ENCODE measurements at places on chromosomes 6 and 20.

GRCh38 chr20:32898729-32899128 is 40.0 kb downstream of the EFCAB8 start:
- peak; percentile 85 for DNase-seq

GRCh38 chr6:103720393-103720792 is 1139.3 kb downstream of the HACE1 start:
- no peak for DNase-seq

- no peak for DNase-seq
Measured at GRCh38 chr6:37049758-37050044, 44.2 kb downstream of the FGD2 start.

DNA sequence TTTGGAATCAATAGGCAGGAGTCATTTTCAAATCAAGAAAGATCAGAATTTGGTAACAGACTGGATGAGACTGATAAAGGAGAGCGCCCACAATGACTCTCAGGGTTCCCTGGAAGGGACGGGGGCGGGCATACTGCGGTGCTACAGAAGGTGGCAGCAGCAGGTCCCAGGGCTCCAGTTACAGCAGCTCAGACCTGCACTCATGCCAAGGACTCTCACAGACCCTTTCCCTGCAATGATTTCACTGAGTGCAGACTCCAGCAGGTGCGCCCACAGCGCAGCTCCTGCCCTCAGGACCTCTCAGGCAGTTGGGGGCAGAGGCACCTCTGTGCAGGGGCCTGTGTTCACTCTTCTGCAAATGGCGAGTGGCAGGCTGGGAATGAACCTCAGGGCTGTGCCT is 359.8 kb downstream of the ZFAND3 start:
- no peak for DNase-seq

DNA sequence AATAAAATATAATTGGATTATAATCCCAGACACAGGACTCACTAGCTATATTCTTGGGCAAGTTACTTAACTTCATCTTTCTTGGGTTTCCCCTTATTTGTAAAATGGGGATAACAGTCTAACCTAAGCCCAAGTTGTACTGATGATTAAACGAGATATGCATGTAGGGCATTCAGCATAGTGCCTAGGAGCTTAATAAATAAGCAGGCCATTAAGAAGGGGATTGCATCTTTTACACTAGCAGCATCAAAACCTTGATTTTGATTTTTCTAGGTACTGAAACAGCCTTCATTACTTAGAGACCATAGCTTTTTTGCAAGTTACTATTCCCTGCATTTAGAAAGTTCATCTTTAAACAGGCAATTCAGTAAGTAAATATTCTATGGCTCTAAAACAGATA is 2.2 kb upstream of the QKI start:
- DNase-seq, result no peak

GRCh38 chr6:135186255-135186654 is 5.1 kb downstream of the MYB start:
- no peak for DNase-seq

GRCh38 chr6:79841577-79842375 is 105.6 kb downstream of the ELOVL4 start:
- no peak for DNase-seq

DNA sequence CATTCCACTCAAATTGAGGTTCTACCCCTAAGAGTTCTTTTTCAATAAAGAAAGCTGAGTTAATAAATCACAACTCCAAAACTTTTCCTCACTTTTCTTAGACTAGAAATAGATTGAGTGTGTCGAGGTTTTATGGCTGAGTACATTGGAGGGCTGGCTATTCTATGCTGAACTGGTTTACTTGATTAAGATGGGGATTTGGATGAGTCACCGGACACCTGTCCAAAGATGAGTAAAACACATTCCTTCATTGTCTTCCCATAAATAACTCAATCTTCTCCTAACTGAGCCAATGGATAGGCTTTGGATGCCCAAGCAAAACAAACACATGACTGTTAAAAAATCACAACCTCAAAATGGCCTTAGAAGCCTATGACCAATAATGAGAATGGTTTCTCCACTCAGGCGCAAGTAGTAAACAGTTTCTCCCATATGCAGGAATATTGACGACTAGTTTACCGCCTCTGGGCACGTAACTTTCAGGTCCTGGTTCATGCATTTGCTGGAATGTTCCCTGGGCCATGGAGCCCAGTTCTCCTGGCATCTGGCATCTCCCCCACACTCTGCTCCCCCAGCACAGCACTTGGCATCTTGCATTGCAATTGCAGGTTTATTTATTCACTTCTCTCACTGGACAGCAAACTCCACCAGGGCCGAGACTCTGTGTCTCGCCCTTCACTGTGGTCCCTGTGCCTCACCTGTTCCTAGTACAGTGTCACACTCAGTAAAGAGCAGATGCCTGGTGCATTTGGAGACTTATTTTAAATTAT is 43.9 kb downstream of the BCAS1 start:
- no peak for DNase-seq

DNA sequence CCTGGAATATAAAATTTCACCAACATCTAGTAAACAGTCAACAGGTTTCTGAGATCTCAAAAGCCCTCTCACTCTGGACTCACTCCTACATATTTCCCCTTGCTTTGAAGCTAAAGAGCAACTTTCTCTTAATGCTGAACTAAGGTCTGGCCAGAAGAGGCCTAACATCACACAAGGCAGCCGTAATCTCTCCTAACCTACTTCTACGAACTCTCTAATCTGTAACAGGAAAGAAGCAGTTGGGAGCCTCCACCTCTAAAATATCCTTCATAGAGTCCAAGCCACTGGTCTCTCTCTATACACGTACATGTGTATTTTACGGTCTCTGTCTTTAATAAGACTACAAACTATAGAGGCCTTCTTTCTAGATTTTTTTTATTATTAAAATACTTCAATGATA is 72.0 kb downstream of the REV3L start:
- DNase-seq, result no peak

GRCh38 chr6:83853178-83854000 is at the start of gene RIPPLY2:
TSS of gene RIPPLY2 (plus strand) at chr6:83853360. CDS start at chr6:83853417, 57 bp downstream.
- DNase-seq, result no peak

DNA sequence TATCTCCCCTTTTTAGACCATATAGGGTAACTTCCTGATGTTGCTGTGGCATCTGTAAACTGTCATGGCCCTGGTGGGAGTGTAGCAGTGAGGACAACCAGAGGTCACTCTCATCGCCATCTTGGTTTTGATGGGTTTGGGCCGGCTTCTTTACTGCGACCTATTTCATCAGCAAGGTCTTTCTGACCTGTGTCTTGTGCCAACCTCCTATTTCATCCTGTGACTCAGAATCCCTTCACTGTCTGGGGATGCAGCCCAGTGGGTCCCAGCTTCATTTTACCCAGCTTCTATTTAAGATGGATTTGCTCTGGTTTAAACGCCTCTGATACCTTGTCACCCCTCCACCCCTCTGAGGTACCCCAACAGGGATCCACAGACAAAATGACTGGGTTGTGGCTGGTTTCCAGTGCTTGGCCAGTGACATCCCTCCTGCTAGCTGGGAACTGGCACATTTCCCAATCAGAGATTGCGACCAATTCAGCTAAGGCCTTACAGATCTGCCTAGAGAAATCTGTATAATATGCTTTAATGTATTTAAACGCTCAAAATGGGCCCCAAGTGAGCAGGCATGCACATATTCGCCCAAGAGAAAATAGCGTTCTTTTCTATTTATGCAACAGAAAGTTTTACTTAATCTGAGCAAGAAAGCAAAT is 315.6 kb upstream of the QKI start:
- no peak for DNase-seq

GRCh38 chr6:27242589-27243265 is 4.8 kb upstream of the PRSS16 start:
- DNase-seq, result no peak

- DNase-seq, result no peak
Measured at GRCh38 chr20:53813636-53814035, 220.0 kb upstream of the ZNF217 start.

GRCh38 chr6:168130697-168131371 is 51.8 kb upstream of the FRMD1 start:
- no peak for DNase-seq

DNA sequence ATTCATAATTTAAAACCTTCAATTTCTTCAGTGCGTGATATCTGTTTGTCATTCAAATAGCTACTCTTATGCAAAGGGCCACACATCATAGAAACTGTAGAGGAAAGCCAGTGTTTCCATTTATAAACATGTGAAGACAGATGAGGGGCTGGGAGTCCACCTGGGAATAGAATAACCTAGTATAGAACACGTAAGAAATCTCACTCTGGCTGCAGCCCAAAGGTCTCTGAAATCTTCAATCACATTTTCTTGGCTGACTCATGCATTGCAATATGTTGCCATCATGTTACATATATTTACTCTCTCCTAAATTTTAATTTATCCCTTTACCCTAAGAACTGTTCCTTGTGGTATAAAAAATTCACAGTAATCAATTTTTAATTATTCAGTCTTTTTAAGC is 123.2 kb downstream of the ELOVL4 start:
- DNase-seq, result no peak

GRCh38 chr20:58131551-58132142 is 96.8 kb downstream of the ANKRD60 start:
- no peak for DNase-seq

- DNase-seq, result no peak
Measured at GRCh38 chr6:32679492-32679891, 13.0 kb upstream of the HLA-DQB1 start.

DNA sequence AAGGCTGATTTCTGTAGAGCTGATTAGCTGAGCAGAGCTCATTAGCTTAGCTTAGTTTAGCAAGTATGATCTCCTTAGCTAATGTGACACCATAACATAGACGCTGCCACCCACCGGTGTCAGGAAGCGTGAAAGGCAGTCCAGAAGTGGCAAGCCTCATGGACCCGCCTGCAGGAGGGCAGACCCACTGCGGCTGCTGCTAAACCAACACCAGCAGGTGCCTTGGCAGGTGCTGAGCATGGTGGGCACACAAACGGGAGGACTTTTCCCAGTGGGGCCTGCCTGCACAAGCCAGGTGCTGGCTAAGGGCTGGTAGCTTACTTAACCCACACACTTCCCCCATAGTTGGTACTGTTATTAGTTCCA is 22.7 kb downstream of the ZDHHC14 start:
- DNase-seq, result no peak

GRCh38 chr6:122040261-122040660 is 359.2 kb upstream of the HSF2 start:
- DNase-seq, result no peak
